ENCODE measurements at places on chromosomes 2 and 18.

DNA sequence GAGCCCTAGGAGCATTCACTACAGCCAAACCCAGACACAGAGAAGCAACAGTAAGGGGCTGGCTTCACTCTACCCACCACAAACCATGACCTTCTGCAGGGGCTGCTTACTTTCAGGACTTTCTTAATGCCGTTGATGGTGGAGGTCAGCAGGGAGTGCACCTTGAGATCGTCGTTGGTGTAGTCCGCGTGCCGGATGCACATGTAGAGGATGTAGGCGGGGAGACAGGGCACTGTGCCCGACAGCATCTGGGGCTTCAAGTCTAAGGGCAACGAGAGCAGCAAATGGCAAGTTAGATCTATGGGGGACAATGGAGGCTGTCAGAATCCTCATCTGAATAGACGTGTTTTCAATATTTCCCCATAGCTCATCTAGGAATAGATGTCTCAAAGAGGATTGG is 29.8 kb upstream of the ACAA2 start:
- no peak for DNase-seq

DNA sequence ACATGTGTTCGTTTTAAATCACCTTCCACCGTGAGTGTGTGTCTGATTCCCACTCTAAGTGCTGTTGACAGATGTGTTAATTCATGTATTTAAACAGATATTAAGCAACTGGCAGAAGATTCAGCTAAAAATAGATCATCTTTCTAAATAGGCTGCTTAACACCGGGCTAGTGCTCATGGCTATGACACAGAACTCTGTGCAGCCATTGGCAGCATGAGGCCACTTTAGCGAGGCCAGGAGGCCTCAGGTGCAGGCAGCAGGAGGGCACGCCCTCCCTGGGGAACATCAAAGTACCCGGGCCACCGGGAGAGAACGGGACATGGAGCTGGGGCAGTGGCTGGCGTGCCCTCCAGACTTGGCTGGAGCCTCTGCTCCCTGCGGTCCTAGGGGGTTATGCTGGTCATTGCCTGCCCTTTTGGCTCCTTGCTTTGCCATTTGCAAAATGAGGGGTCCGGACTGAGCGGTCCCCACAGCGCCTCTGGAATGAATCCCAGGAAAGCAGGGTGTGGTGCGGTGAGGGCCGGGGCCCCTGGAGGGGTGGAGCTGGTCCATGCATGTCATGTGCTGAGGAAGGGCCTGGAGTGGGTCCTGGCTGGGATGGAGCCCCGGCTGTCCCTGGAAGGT is 62.8 kb upstream of the HDAC4 start:
- DNase-seq: no peak

DNA sequence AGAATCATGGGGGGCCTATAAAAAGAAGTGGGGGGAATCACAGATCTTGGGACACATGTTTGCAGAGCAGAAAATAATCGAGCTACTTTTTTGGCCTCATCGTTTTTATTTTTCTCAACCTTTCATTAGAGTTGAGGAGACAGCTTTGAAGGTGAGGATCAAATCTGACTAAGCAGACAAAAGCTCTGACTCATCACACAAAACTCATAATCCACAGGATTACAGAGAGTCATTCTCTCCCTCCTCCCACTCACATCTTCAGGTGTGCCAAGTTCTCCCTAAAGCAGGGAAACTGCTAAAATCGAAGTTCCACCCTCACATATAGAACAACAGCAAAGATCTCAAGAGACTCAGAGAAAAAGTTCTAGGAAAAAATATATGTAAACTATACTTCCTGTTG is 15.6 kb downstream of the BAZ2B start:
- peak; percentile 9 for DNase-seq

DNA sequence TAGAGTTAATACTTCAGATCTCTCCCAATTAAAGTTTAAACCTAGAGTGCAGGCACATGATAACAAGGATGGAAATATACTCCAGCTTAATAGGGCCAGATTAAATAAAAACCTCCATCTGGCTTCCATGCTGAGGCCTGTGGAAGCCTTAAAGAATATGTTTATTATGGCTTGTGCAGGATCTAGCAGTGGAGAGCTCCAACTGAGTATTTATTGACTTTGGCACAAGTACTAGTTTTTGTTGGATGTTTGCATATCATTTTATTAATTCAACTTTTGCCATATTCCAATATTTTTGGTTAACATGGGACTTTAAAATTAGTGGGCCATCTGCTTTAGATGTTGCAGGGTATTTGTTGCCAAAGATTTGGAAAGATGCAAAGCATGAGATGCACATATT is 860.4 kb upstream of the SOX11 start:
- DNase-seq: no peak

Measured in activated CD4-positive, alpha-beta T cell treated with anti-CD3 and anti-CD28 coated beads for 48 hours (primary cell).